ENCODE measurements at places on chromosomes 12 and 14.

- no peak for DNase-seq
Measured at GRCh38 chr14:24911324-24912109, 138.4 kb downstream of the STXBP6 start.

- DNase-seq, result no peak
Measured at GRCh38 chr14:69153873-69154270, 953 bp upstream of the DCAF5 start.

- peak; percentile 72 for DNase-seq
Measured at GRCh38 chr12:50088577-50089335, 3.6 kb downstream of the SMARCD1 start.

- no peak for DNase-seq
Measured at GRCh38 chr14:104957146-104958113, 20.7 kb downstream of the AHNAK2 start.

GRCh38 chr14:61678975-61679374, 16.3 kb upstream of the HIF1A start:
- DNase-seq, result no peak

- no peak for DNase-seq
Measured at GRCh38 chr12:52849511-52849910, 717 bp upstream of the KRT78 start.

DNA sequence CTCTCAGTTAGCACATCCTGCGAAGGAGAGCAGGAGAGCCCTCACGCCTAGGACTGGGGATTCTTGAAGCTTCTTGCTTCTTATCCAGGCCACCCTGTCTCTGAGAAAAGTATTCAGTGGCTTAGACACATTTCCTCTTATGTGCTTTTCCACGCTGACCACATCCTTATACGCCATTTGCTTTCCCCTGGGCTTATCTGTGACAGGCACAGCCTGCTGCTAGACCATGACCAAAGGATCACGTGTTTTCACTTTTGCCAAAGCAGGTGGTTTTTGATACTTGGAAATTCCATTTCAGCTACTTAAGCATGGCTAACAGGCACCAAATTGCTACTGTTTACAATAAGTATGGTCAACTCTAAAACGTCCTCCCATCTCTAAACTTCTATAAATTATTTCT, 587.4 kb downstream of the AACS start:
- DNase-seq, result no peak

GRCh38 chr14:68409387-68409786, 383.5 kb downstream of the ZFP36L1 start:
- no peak for DNase-seq

DNA sequence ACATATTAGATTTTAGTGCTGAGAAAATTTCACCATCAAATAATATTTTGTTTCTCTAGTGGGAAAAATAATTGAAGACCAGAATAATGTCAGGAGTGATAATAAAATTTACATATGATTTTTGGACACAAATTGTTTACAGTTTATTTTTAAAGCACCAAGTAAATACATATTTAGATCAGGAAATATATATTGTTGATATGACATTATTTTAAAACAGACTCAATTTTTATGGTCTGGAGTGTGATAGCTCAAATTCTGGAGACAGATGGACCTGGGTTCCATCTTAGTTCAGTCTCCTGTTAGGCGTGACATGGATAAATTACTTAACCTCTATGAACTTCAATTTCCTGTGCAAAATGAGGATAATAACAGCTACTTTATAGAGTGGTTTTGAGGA, 135.4 kb downstream of the TPH2 start:
- no peak for DNase-seq

DNA sequence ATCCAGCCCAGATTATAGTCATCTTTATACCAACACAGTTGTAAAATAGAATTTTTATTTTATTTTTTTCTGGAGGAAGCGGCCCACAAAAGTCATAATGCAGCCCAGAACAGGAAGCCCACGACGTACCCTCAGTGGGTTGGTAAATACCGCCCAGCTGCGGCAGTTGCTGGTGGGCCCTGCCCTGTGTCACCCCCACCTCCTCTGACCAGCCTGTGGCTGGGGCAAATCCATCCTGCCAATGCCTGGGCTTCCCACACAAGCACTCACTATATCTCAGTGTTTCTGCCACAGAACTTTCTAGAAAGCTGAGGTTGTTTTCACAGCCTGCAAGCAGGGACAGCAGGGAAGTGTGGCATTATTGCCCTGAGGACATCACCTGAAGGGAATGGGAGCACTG, 171.4 kb upstream of the GSC start:
- DNase-seq, result no peak

DNA sequence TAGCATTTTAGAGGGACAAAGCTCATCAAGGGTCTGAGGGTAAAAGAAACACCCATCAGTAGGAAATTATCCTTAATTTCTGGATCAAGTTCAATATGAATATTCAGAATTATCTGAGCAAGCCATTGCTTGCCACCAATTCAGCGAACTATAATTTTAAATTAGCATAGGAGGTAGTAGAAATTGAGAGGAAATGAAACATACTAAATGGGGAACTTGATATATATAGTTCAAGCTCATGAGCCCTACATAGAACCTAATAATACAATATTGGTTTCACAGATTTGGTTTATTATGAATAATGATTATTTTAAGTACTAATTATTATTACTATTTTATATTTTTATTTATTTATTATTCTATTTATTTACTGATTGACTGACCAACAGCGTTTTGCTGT, 42.1 kb upstream of the GXYLT1 start:
- no peak for DNase-seq

DNA sequence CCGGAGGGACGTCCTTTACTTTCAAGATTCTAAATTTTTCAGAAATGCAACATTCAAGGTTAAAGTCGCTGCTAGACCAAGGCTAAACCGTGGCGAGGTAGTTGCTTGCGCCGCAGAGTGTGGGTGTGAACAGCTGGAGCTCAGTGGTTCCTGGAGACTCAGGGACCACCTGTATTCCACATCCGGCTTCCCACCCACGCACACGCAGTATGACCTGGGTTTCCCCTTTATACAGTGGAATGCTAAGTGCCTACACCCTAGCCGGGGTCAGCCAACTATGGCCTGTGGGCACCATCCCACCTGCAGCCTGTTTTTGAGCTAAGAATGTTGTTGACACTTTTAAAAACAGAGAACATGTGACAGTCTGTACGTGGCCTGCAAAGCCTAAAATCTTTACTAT, 42.9 kb upstream of the TESC start:
- DNase-seq, result no peak

GRCh38 chr12:100919116-100919515, 124.5 kb downstream of the ANO4 start:
- DNase-seq, result no peak

DNA sequence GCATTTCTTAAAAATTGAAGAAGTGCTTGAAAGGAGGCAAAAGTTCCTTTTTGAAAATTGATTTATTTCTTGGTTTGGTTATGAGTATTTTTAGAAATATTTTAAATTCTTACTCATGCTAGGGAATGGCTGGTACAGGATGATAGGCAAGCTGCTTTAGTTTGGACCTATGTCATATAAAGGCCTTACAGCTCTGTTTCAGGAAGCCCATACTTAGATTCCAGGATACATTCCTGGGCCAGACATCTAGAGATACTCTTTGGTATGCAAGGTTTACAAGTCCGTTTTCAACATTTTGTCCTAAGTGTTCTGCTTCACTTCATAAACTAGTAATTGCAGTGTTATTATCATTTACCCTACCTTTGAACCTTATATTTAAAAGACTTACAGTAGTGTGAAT, 186.8 kb downstream of the FUT8 start:
- DNase-seq, result no peak

Measured in activated CD4-positive, alpha-beta T cell treated with anti-CD3 and anti-CD28 coated beads, Interleukin-2, Interleukin-4, amounts not matched to agents 100 ng/mL and 50 ng/mL, durations not matched to agents 16 hours and 8 hours (primary cell).